ENCODE measurements at places on chromosomes 3 and 15. TPM values are rescaled to one million over a fixed set of nuclear protein-coding genes. Genes with fewer than 3 reads are reported as not detected.

The SLC33A1 gene
- 17.3 TPM for total RNA-seq

The RBP2 gene
- total RNA-seq: not detected

The ASB14 gene
- total RNA-seq: not detected

The SLC6A11 gene
- total RNA-seq: not detected

The CD200R1L gene
- total RNA-seq: not detected

The KLHL6 gene
- 35.7 TPM for total RNA-seq

The THAP10 gene
- 1.2 TPM for total RNA-seq

The SLC2A2 gene
- not detected for total RNA-seq

The GOLGA8J gene
- total RNA-seq: not detected

The RLBP1 gene
- not detected for total RNA-seq

The CALML4 gene
- 2.6 TPM for total RNA-seq

Data from T-helper 17 cell (primary cell).